ENCODE measurements at places on chromosomes 4 and X.

GRCh38 chr4:177339477-177340374 is 30.1 kb downstream of the NEIL3 start:
- DNase-seq, result peak; percentile 12

- no peak for DNase-seq
Measured at GRCh38 chr4:81204571-81204970, 10.5 kb downstream of the PRKG2 start.

- DNase-seq, result peak; percentile 54
Measured at GRCh38 chr4:20520901-20521300, 179.4 kb upstream of the PACRGL start.

DNA sequence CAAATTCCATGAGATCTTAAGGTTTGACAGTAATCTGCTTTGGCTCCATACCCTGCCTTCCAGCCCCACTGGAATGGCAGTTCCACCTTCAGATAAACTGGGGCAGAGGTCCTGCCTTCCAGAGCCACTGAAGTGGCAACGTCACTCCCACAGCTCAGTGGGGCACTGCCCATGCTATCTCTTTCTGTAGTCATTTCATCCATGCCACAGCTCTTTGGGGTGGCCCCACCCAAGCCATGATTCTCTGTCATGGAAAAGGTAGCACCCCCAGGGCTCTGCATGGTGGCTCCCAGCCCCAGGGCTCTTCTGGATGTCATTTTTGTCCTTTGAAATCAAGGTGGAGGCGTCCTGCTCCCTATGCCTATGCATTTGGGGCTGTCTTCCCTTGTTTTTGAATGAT is 596.5 kb downstream of the SPOCK3 start:
- no peak for DNase-seq

- DNase-seq, result no peak
Measured at GRCh38 chr4:102298716-102299115, 46.6 kb downstream of the SLC39A8 start.

DNA sequence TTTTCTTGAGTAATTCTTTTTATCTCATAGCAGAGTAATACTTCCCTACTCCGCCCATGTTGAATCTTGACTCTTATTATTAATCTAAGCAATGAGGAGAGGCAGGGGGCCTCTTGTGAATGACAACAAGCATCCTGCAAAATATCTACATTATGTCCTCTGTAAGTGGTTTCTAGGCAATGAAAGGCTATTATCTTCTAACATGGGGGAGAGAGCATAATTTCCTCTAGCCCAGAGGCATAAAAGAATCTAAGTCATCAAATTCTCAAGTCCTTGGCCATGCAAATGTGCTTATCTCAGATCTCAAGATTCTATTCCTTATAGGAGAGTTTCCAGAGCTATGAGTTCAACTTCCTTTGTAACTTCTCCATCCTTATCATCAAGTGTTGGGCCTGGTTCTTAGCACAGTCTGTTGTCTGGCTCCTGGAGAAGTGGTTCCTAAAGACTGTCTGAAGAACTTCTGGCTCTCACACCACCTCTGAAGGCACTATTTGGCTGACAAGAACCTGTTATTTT is 423.1 kb upstream of the INTU start:
- DNase-seq, result no peak

DNA sequence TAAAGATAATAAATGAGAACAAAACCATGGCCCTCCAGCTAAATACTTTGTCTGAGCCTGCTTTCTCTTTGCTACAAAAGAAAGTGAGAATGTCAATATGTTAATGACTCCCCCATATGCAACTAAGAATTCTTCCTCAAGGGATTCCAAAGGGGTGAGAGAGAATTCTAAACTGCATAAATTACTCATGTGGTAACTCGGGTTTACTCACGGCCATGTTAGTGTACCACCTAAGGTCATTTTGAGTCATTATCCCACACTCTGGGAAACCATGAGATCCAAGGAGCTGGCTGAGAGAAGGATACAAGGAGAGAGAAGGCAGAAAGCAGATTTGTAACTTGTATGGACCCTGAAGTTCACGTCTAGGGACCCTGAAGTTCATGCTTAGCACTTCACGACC is 190.3 kb downstream of the DHX15 start:
- DNase-seq, result no peak

DNA sequence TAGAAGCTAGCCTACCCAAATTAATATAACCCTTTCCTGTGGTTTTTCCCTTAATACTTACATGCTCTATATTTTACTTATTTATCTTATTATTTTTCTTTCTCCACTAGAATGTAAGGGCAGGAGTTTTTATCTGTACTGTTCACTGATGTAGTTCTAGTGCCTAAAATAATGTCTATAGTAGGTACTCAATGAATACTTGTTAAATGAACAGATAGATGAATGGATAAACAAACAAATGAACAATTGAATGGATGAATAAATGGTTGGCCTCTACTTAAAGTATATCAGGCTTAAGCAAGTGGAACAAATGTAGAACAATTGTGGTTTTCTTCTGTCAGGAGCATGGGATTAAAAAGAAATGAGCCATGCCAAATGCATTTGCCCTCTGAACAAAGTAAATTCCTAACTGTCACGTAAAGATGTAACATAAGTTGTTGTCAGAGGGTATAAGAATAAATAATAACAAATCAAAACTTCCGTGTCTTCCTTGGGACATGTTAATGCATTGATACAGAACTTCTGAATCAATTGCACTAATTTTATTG is 54.1 kb downstream of the SYTL5 start:
- DNase-seq, result no peak

All from HTR-8/SVneo (cell line).